GM23248 (cell line): ENCODE measurements at places on chromosomes 6 and 20. TPM values are rescaled to one million over a fixed set of nuclear protein-coding genes. Genes with fewer than 3 reads are reported as not detected.

DNA sequence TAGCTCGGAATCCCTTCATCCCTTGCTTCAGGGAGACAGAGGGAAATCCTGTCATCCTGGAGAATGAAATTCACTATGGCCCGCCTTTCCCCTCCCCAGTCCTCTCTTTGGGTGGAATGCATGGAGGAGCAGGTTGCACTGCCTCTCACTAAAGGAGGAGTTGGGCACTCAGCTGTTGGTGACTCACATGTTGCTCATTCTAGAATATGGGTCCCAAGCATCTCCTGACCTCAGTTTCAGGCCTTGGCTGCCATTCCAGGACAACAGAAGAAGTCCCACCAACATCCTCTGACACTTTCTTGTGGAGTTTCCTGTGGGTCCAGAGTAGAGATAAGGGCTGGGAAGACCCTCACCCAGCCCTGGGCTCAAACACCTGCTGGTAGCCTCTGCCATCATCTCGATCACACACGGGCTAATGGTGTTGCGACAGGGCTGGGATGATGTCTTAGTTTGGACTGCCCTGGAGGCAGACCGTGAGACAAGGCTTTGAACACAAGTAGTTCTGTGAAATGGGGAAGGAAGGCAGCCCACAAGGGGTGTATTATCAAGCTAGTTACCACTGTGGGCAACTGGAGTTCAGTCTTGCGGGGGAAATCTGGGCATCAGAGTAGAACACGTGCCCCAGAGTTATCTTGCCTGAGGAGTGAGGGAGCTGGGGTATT is 52.4 kb upstream of the RNF24 start:
- no peaks in the 10 kb centered on the region for H3K27me3 ChIP-seq
- no peaks in the 10 kb centered on the region for H3K36me3 ChIP-seq
- H3K27ac ChIP-seq, result peak overlapping the region; percentile 54

DNA sequence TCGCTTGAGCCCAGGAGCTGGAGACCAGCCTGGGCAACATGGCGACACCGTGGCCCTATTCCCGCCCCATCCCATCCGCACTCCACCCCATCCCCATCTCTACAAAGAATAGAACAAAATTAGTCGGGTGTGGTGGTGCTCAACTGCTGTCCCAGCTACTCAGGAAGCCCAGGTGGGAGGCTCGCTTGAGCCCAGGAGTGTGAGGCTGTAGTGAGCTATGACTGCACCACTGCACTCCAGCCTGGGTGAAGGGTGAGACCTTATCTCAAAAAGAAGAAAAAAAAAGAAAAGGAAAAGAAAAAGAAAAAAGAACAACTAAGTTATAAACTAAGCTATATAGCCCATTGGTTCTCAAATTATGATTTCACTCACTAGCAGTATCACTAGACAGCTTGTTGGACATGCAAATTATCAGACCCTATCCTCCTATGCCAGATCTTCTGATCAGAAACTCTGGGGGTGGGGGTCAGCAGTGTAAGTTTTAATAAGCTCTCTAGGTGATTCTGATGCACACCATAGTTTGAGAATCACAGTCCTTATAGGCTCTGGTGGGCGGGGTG is 491 bp upstream of the ITCH start:
- peaks cover 21% of the 10 kb centered on the region for H3K4me1 ChIP-seq
- H3K27me3 ChIP-seq, result no peaks in the 10 kb centered on the region
- H3K4me3 ChIP-seq, result peak overlapping the region; percentile 92
- no peak for DNase-seq
- no peaks in the 10 kb centered on the region; the same call in 1 of the 2 replicates for H3K36me3 ChIP-seq

GRCh38 chr6:76703786-76704185 is 631.3 kb upstream of the IMPG1 start:
- peak; percentile 3 for DNase-seq
- H3K36me3 ChIP-seq, result no peaks in the 10 kb centered on the region
- no peak overlapping the region for H3K4me3 ChIP-seq
- no peak overlapping the region for H3K27ac ChIP-seq
- no peaks in the 10 kb centered on the region for H3K4me1 ChIP-seq

DNA sequence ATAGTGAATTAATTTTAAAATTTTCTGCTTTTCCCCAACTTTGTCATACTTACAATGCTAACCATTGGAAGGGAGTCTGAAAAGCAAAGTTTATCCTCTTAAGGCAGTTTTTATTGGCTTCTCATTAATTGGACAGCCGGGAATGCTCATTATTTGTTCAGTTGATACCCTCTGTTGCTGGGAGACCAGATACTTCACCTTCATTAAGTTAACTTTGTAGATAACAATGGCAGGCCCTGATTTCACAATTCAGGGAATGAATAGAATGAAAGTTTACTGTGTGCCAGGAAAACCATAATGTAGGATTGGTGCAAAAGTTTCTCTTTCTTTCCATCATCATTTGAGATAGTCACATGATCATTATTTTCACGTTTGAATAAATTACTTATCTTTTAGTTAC is 49.0 kb downstream of the COL19A1 start:
- DNase-seq, result no peak
- no peaks in the 10 kb centered on the region for H3K36me3 ChIP-seq
- H3K27ac ChIP-seq, result no peak overlapping the region

- H3K4me3 ChIP-seq, result no peak overlapping the region
- H3K4me1 ChIP-seq, result no peaks in the 10 kb centered on the region
- H3K36me3 ChIP-seq, result no peaks in the 10 kb centered on the region
- no peak overlapping the region for H3K27ac ChIP-seq
Measured at GRCh38 chr6:21149470-21149869, 444.1 kb upstream of the SOX4 start.

GRCh38 chr6:158560836-158561320 is 987 bp downstream of the TMEM181 start:
- H3K27ac ChIP-seq, result peak overlapping the region; percentile 79
- peaks cover 23% of the 10 kb centered on the region for H3K4me1 ChIP-seq
- peak overlapping the region; percentile 98 for H3K4me3 ChIP-seq

DNA sequence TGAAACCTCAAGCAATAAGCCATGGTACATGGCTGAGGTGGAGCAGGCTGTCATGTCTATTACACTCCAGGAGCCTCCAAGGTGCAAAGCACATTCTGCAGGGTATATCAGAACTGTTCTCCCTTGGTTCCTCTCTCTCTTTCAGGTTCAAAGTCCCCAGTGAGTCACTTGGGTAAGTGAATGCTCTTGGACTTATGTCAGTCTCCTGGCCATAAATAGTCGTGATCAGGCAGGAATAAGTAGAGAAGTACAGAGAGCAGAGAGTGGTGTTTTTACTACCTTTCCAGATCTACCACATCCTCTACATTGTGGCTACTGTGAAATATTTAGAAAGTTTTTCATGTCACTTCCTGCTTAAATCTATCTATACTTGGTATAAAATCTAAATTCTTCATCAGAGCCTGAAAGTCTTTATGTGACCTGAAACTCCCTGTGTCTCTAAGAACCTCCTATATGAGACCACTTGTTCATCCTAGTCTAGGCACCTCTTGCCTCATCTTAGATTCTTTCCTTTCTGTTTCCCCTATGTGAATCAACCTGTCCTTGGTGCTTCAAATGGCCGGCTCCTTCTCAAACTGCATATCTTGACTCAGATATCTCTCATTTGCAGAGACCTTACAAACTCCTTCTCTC is 1077.6 kb upstream of the MAP3K7 start:
- H3K27me3 ChIP-seq, result no peaks in the 10 kb centered on the region
- no peak overlapping the region for H3K4me3 ChIP-seq
- DNase-seq, result no peak
- no peaks in the 10 kb centered on the region for H3K4me1 ChIP-seq
- no peaks in the 10 kb centered on the region for H3K36me3 ChIP-seq

DNA sequence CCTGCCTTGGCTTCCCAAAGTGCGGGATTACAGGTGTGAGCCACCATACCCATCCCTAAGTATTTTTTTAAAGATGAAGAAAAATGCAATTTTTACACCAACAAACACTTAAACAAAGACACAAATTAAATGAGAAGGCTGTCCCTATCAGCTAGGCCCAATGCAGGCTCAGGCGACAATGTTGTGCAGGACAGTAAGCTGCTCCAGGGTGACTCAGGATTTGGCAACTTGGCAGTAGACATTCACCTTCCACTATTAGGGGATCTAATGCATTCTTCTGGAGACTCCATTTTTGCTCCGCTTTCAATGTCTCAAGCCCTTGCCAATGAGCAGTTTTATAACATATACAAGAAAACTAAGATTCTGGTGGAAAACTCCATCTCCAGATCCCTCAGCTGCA is 19.7 kb downstream of the NDRG3 start:
- H3K36me3 ChIP-seq, result no peaks in the 10 kb centered on the region
- no peaks in the 10 kb centered on the region for H3K27me3 ChIP-seq

GRCh38 chr6:68726992-68727391 is 91.9 kb downstream of the ADGRB3 start:
- H3K27ac ChIP-seq, result no peak overlapping the region
- no peak overlapping the region for H3K4me3 ChIP-seq
- H3K27me3 ChIP-seq, result no peaks in the 10 kb centered on the region
- no peaks in the 10 kb centered on the region for H3K4me1 ChIP-seq

DNA sequence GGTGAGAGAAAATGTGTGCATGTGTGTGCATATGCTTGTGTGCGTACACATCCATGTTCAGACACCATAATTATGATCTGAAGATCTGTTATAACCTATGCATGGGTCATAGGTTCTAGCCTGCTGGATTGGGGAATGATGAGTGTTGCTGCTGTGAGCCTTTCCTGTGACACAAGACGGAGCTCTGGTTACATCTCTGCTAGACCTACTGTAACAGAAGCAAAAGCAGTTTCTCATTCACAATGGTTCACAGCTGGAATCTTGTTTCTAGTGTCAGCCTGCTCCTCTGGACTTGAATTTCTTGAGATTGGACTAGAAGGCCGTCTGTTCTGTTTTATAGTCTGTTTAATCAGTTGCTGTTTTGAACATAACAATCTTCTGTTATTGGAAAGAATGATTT is 40.1 kb downstream of the DEFB114 start:
- H3K27me3 ChIP-seq, result no peaks in the 10 kb centered on the region
- no peak for DNase-seq
- no peak overlapping the region for H3K4me3 ChIP-seq
- H3K27ac ChIP-seq, result no peak overlapping the region
- no peaks in the 10 kb centered on the region for H3K36me3 ChIP-seq

Gene SLC22A1
- not detected in 2 replicates for total RNA-seq
